ENCODE measurements at places on chromosomes 6 and 20.

DNA sequence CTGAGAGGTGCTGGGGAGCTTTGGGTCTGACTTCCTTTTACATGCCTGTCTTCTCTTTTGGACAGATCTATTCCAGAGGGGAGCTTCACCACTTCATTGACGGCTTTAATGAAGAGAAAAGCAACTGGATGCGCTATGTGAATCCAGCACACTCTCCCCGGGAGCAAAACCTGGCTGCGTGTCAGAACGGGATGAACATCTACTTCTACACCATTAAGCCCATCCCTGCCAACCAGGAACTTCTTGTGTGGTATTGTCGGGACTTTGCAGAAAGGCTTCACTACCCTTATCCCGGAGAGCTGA is 13.1 kb downstream of the PRDM1 start:
- DNase-seq = no peak

GRCh38 chr6:43763812-43764522 is 6.0 kb upstream of the VEGFA start:
- no peak for DNase-seq

- DNase-seq = no peak
Observed at GRCh38 chr6:11656491-11656890, 118.9 kb downstream of the TMEM170B start.

- peak; percentile 76 for DNase-seq
Observed at GRCh38 chr20:24934101-24934661, 14.9 kb upstream of the CST7 start.

GRCh38 chr6:55180258-55180657 is 5.9 kb downstream of the HCRTR2 start:
- DNase-seq = no peak

- DNase-seq = no peak
Observed at GRCh38 chr20:17699931-17700351, at the start of gene BANF2. BANF2 (plus strand) TSS chr20:17699966; CDS start chr20:17725026, 25,060 bp downstream.
